SIG-M5 (cell line): ENCODE measurements at places on chromosomes 3 and 15.

DNA sequence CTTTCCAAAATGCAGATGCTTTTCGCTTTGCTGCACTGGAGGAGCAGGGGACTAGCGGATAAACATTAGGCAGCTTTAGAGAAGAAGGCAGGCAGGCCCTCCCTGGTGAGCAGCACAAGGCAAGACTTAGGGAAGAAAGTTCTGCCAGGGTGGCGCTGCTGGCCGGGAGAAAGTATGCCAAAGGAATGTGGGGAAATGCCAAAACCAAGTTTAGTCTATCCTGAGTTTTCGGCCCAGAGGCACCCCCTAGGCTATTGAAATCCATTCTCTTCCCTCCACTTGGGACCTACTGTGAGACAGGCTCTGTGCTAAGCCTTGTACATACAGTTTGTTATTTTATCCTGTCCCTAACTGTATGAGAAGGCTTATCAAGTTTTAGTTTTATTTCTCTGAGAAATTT, 9.2 kb downstream of the SHC4 start:
- DNase-seq = no peak

DNA sequence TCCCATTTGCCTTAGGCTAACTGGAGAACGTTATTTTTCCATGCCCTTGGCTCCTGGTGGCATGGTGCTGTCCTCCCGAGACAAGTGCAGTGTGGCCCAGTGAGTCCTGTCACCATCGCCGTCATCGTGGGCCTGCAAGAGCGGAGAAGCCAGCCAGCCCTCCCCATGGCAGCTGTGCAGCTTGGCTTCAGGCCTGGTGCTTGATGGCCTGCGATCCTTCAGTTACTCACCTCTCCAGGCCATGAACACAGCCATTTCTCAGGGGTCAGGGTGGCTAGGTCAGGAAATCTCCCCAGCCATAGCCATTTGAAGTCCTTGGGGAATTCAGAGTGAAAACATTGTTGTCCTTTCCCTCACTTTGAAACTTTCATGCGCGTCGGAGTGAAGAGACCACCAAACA, 189.0 kb upstream of the RGMA start:
- DNase-seq = no peak

DNA sequence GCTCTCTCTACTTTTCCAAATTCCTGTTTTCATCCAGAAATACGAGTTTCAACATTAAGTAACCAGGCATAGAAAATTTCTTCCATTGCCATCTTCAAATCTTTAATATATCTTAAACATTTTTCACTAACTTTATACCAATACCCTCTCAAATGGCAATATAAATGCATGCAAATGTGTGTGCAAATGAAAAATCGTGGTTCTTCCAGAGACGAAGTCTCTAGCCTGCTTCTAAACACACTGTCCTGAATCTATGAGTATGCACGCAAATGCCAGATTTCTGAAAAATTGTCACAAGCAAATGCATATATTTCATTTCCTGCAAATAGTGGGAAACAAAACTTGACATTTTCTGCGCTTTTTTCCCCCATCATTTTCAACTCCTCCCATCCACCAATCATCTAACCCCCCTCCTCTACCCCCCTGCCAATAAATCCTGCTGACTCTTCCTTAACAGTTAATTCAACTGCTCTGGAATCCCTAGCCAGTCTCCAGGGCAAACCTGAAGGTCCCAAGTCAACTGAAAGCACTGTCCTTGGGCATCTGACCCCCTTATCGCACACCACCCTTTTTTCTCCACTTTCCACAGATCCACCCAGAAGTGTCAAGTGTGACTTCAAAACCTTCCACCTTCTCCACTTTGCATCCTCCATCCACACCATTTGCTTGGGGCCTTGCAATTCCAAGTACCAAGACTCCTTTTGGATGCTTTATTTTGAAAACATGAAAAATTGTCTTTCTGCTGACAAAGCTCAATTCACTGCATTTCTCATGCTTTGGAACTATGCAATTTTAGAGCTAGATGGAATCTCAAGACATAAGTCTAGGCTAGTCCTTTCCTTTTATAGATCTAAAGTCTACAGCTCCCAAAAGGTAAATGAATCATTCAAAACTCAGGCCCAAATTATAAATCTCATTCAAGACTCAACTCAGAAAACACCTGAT, 144.7 kb downstream of the OSBPL10 start:
- DNase-seq = no peak

GRCh38 chr3:195916991-195917390, 8.6 kb upstream of the TNK2 start:
- no peak for DNase-seq

DNA sequence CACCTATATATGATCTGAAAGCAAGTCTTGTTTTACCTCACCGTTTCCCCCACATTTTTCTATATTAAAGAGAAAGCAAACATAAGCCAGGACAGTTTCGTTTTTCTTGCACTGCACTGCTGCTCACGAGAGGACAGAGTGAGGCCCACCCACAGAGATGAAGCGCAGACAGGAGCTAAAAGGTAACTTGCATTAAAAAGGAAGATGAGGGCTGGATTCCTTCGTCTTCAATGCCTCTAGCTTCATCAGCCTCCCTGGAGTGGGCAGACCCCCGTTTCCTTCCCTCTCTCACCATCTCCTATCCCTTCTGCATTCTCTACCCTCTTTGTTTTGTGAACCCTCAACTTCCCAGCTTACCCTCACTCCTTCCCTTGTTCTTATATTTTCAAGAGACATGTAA, 18.9 kb downstream of the SUMF1 start:
- DNase-seq = no peak
